ENCODE measurements at places on chromosomes 3 and 15.
A peak's percentile ranks its signal among the peaks of the same experiment; 100 is the strongest.

DNA sequence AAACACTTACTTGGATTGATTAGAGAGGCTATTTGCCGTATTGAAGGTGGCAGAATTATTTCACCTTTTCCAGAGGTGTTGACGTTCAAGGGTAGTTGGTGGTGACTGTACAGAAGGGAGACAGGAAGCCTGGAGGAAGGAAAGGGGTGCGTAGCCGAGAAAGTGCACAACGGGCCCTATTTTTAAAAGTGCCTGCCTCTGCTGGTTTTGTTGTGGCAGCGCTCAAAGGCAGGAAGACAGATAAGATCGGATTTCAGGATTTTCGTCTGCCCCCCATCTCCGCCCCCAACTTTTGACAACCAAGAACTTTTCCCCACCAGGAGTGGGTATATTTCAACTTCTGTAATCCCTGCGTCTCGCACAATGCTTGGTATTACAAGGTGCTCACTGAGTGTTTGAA is 38.5 kb downstream of the SMAD3 start:
- DNase-seq: no peak

DNA sequence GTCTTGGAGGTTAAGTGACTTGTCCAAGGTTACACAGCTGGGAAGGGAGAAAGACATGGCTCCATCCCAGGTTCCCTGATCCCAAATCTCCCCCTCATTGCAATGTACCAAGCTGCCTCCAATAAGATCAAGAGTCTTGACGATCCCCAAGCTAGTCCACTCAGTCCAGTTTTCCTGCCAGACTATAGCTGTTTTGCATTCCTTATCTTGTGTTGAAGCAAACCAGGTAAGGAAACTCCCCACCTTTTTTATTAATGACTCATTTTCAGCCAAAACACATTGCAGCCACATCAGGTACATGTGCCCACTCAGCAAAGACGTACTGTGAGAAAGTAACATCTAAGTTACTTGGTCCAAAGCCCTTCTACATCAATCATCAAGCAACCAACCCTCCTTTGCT is 41.9 kb downstream of the LIPC start:
- peak; percentile 96 for DNase-seq

- DNase-seq: no peak
Observed at GRCh38 chr3:43255662-43256061, 30.7 kb upstream of the SNRK start.

DNA sequence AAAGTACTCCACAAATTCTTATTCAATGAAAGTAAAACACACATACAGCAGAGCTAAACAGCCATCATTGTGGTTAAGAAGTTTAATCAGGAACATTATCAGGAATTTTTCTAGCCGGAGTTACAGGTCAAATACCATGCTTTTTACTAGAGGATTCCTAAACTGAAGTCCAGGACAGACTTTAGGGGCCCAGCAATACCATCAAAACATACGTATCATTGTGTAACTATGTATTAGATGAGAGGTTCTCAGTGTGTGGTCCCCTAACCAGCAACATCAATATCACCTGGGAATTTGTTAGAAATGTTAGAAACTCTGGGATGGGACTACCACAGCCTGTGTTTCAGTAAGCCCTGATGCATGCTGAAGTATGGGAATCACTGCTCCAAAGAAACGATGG is 404.2 kb upstream of the IL12A start:
- DNase-seq: peak; percentile 30

- no peak for DNase-seq
Observed at GRCh38 chr3:194941360-194941955, 255.8 kb downstream of the FAM43A start.

DNA sequence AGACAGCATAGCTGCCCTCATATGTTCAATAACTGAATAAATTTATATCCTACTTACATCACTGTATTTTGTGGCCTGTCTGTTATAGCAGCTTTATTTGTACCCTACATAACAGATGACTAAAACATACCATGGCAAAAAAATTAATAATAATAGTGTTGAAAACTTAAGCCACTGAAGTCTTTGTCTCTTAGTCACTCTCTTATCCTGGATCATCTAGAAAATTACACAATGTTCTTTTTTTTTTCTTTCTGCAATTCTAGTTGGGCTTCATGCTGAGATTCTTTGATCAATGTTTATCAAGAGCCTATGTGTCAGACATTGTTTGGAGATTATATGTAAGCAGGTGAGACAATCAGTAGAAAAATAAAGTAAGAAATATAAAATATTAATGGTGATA is 519.3 kb upstream of the ARPP21 start:
- DNase-seq: peak; percentile 0
